Mesothelial cell of epicardium (in vitro differentiated cells): ENCODE measurements at places on chromosomes 11 and 22. TPM values are rescaled to one million over a fixed set of nuclear protein-coding genes. Genes with fewer than 3 reads are reported as not detected.

CXCR5 gene
- not detected in 3 replicates for total RNA-seq

GDPD4 gene
- total RNA-seq: not detected in 3 replicates

- no peak for DNase-seq
- H3K4me1 ChIP-seq: peaks cover 28% of the 10 kb centered on the region
- peak overlapping the region; percentile 84 for H3K4me3 ChIP-seq
- H3K27me3 ChIP-seq: peaks cover 5% of the 10 kb centered on the region
- H3K36me3 ChIP-seq: no peaks in the 10 kb centered on the region
- peak overlapping the region; percentile 98 for H3K27ac ChIP-seq
These were observed 5.3 kb downstream of the CD248 start for GRCh38 chr11:66311470-66311964.

DNA sequence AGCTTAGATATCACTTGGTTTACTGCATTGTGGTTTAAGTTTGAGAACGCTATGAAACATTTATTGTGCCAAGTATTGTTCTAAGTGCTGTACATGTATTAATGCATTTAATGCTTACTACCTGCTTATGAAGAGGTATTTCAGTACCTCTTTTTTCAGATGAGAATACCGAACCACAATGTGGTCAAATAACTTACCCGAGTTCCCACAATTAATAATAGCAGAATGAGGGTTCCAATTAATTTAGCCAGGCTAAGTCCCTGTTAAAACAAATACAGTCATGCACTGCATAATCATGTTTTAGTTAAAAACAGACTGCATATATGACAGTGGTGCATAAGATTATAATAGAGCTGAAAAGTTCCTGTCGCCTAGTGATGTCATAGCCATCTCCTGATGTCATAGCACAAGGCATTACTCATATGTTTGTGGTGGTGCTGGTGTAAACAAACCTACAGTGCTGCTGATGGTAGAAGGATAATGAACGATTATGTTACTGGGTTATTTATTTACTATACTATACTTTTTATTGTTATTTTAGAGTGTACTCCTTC, 4.3 kb downstream of the ZC3H12C start:
- H3K4me3 ChIP-seq: no peak overlapping the region
- peaks cover 41% of the 10 kb centered on the region for H3K4me1 ChIP-seq
- H3K36me3 ChIP-seq: peaks cover 13% of the 10 kb centered on the region
- peak overlapping the region; percentile 22 for H3K27ac ChIP-seq
